Activated T-cell treated with anti-CD3 and anti-CD28 coated beads, Interleukin-2, amount 50 U/mL, for 72 hours (primary cell): ENCODE measurements at places on chromosomes 11 and 22. TPM values are rescaled to one million over a fixed set of nuclear protein-coding genes. Genes with fewer than 3 reads are reported as not detected.

The PDXP gene
- total RNA-seq = 17.2 TPM

GRCh38 chr11:76602431-76602861, 68.1 kb downstream of the LRRC32 start:
- no peaks in the 10 kb centered on the region for H3K36me3 ChIP-seq

DNA sequence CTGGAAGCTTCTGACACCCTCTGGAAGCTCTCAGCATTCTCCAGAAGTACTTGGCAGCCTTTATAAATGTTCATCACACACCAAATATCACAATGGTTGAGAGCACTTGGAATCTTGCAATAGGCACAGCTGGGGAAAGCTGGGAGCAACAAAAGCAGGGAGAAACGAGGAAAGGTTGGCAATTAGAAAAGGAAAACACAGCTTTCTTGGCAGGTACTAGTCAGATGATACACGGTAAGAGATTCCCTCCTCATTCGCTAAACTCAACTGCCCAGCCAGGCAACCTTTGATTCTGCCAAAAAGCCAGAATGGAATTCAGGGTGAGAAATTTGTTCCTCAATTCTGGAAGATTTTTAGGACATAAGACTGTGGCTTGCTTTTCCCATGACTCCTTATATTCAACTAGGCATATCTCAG, 576.9 kb upstream of the ANO5 start:
- H3K4me3 ChIP-seq = no peak overlapping the region
- H3K27me3 ChIP-seq = no peaks in the 10 kb centered on the region
- no peaks in the 10 kb centered on the region for H3K36me3 ChIP-seq
- no peak for DNase-seq
- no peak overlapping the region for H3K27ac ChIP-seq
- no peaks in the 10 kb centered on the region for H3K4me1 ChIP-seq

DNA sequence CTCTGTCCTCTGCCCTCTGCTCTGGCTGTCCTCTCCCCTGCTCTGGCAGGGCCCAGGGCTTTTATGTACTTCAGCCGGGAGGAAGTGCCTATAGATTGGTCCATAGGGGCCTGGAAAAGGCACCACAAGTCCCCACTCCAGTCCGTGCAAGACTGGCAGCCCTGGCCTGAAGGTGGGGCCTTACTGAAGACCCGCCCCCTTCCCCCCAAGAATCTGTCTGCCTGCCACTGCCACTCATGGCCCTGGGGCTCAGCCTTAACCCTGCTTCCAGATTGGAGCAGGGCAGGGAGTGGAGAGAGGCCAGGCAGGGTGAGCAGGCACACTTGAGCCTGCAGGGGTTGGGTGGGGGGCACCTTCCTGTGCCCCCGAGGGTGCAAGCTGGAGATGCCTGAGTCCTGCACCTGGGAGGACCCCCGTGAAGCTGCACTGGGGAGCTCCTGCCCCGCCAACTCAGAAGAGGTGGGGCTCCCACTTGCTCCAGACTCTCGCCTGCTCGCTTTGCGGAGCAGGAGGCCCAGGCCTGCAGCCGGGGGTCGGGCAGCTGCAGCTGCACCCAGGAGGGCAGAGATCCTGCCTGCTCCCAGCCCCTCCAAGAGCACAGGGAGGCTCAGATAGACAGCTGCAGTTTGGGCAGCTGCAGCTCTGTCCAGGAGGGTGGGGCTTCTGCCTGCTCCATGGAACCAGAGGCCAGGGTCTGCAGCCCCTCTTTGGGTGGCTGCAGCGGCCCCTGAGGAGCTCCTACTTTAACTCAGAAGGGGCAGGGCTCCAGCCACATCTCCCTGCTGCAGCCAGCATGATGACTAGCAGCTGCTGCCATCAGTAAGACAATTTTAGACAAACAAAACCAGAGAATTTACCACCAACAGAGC, 51.0 kb upstream of the SC5D start:
- H3K4me3 ChIP-seq = no peak overlapping the region
- no peaks in the 10 kb centered on the region for H3K36me3 ChIP-seq

DNA sequence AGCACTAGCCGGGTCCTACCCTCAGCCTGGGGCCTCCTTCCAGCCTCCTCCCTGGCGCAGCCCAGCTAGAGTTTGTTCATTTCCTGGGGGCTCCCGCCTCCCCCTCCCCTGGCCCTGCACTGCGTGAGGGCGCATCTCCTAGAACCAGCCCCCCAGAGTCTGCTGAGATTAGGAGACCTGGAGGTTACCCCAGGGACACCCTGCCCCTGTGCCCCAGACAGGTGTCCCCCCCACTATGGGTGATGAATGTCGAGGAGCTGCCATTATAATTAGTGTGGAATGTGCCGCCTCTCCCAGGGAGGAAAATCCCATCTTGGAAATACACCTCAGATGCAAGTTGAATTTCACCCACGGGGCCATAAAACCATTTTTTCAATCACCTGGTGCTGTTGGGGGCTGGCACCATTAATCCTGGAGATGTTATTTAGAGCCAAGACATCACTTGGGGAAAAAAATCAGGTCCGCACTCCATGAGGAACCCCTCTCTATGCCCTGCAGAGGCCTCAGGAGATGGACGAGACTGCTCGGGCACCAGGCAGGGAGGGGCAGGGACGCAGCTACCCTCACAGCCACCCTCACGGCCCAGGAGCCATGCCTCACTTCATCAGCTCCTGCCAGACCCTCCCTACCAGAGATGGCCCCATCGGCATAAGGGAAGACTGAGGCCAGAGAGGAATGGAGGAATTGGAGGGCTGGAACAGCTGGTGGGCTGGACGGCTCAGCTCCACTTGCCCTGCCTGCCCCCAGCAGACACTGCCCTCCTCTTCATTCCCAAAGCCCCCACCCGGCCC, 197.5 kb downstream of the IGLL1 start:
- no peak overlapping the region for H3K27ac ChIP-seq
- H3K4me3 ChIP-seq = no peak overlapping the region
- no peak for DNase-seq
- no peaks in the 10 kb centered on the region for H3K4me1 ChIP-seq
- no peaks in the 10 kb centered on the region for H3K27me3 ChIP-seq

DNA sequence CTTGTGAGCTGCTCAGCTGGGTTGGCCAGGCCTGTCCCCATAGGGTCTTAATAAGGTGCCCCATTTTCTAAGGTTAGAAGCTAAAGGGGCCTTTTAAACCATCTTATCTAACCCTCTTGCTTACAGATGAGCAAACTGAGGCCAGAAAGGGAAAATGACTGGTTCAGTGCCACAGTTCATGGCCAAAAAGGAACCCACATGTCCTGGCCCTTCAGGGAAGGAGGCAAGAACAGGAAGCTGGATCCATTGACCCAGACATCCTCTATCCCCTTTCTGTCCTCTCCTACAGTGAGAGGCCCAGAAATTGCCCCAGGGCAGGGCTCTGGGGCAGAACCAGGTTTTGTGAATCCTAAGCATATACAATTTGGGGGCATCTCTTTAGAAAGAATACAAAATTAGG, 10.0 kb downstream of the PRG3 start:
- no peaks in the 10 kb centered on the region for H3K4me1 ChIP-seq
- DNase-seq = no peak
- H3K27me3 ChIP-seq = no peaks in the 10 kb centered on the region

DNA sequence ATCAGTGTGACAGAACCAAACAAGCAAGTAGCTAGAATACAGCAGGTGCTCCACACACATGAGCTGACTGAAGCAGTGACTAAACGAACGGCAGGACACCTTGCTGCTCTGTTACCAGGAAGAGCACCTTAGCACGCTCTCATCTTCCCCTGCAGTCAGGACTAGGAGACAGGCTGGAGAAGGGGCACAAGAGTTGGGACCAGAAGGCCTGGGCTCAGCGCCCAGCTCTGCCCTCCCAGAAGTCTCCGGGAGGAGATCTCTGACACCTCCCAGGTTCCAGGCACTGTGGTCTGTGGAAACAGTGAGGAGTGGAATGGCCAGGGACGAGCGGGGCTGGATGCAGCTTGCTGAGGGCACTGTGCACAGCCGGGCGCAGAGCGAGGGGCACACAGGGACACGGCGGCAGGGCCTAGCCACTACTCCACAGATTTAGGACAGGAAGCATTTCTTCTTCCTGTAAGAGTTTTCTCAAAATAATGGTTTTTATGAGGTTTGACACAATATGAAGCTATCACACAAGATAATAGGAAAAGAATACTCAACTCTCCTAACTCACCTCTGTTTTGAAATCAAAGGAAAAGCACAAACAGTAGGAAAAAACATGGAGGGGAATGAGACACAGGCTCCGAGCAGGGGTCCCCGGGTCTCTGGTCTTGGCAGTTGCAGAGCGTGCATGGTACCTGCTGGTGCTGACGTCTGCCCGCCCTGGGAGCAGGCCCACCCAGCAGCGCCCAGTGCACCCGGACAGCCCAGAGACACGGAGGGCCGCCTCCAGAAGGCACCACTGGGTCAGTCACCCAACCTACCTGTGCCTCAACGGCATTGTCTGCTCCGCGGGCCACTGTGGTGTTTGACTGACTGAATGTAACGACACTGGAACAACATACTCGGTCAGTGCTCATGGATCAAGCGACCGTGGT, 67.6 kb downstream of the NCAPD3 start:
- H3K36me3 ChIP-seq = peaks cover 13% of the 10 kb centered on the region
- no peaks in the 10 kb centered on the region for H3K27me3 ChIP-seq
- no peak overlapping the region for H3K4me3 ChIP-seq
- no peak overlapping the region for H3K27ac ChIP-seq
- no peak for DNase-seq
- no peaks in the 10 kb centered on the region for H3K4me1 ChIP-seq

DNA sequence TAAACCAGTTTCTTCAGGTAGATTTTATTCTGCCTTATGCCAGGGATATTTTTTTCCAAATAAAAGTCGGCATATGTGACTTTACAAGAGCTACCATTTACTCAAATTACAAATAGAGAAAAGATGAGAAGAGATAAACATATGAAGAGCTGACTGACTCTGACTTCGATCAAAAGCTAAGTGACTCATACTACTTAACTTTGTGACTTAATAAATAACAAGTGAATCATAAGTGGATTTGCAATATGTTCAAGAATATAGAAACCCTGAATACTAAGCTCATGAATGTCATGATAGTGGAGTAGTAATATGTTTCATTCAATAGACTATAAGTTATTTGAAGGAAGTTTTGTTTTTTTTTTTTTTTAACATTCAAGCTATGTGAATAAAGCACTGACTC, 130.5 kb upstream of the ANO3 start:
- H3K36me3 ChIP-seq = no peaks in the 10 kb centered on the region
- no peak overlapping the region for H3K4me3 ChIP-seq
- H3K4me1 ChIP-seq = no peaks in the 10 kb centered on the region
- no peak overlapping the region for H3K27ac ChIP-seq
- H3K27me3 ChIP-seq = no peaks in the 10 kb centered on the region
- DNase-seq = no peak
